NCI-H2227 treated with DMSO at 0.1 percent for 48 hours (cell line): ENCODE measurements at places on chromosomes 4 and X.

- DNase-seq: no peak
Observed at GRCh38 chr4:80081566-80081965, 8.5 kb upstream of the ANTXR2 start.

DNA sequence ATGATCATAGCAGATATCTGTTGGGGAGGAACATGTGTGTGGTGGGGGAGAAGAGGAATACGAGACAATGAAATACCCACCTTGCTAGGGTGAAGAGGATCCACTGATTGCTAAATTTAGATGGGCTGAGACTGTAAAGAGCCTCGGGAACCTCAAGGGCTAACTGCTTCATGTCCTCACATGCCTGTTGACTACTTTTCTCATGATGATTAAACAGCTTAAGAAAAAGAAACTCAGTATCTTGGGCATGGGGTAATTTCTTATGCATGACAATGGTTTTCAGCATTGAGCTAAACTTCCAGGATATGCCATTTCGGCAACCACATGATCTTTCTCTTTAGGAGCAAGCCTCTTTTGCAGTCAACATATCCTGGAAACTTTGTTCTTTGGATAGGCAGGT, 3.9 kb upstream of the LNX1 start:
- no peak for DNase-seq

DNA sequence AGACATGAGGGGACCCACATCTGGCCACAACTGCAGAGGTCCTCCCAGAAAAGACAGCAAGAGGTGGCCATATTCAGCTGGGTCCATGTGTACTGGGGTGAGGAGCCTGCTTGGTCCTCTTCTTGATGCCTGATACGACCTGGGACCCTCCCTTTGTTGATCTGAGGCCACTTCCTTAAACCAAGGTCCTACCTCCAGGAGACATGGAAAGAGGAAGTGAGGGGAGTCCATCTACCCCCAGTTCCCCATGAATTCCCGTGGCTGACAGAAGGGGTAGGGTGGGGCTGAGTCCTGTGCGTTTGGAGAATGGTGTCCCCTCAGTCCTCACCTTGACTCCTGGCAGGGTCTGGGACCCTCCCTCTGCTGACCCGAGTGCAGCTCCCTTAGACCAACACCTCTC, 2.1 kb downstream of the MAGEA10 start:
- no peak for DNase-seq

- no peak for DNase-seq
Observed at GRCh38 chr4:145723336-145723735, 43.4 kb downstream of the C4orf51 start.

DNA sequence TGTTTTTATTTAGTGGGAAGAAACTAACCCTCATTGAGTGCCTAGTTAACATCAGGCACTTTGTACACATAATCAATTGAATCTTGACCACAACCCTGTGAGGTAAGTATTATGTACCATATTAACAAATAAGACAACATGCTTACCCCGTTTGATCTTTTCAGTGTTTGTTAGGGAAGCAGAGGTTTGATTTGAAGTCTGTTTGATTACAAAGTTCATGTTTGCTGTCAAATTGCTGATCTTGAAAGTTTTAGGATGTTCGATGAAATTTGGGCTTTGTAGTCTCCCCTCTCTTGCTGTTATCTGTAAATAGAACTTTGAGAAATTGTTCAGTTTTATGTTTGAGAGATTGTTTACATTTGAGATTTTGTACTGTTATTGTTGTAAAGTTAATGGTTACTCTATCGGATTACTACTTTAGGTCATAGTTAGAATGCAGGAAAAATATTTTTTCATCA, 13.4 kb upstream of the ADH4 start:
- no peak for DNase-seq

- no peak for DNase-seq
Observed at GRCh38 chr4:74764119-74764518, 30.2 kb downstream of the BTC start.
